ENCODE measurements at places on chromosomes 4 and X.

DNA sequence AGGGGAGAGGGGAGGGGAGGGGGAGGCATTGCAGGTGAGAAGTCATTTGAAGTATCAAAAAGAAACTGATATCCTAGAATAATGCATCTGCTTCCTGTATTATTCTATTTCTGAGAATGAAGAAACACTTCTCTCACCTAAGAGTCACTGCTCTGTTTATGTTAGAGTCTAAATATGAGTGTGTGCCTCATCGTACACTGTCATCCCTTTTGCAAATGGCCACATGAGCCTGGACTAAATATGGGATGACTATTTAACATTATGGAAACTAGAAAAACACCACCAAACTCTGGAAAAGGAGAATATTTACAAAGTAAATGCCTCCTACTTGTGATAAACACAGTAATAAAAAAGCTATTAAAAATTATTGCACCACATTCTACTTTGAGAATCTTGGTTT is 146.4 kb upstream of the NOCT start:
- H3K36me3 ChIP-seq: no peaks in the 10 kb centered on the region
- no peak for DNase-seq
- H3K27me3 ChIP-seq: no peaks in the 10 kb centered on the region
- H3K4me1 ChIP-seq: no peaks in the 10 kb centered on the region
- no peak overlapping the region for H3K4me3 ChIP-seq
- H3K27ac ChIP-seq: no peak overlapping the region

GRCh38 chrX:40734971-40735324 is 394 bp downstream of the MED14 start:
- H3K36me3 ChIP-seq: no peaks in the 10 kb centered on the region
- peak overlapping the region; percentile 72 for H3K4me3 ChIP-seq
- DNase-seq: no peak
- peak overlapping the region; percentile 85 for H3K27ac ChIP-seq

DNA sequence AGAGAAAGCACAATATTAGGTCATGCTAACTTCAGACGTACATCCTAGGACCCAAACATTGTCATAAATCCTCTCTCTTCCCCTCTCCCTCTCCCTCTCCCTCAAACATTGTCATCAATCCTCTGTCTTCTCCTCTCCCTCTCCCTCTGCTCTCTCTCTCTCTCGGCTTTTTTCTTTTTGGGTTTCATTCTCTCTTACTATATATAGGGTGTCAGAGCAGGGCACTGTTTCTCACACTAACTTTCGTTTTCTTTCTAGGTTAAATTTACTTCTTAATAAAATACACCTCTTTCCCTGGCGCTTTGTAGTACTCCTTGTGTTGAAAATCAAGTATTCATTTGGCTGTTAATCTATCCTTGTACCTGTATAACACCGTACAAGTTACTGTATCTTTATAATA is 37.0 kb upstream of the HERC5 start:
- H3K36me3 ChIP-seq: no peaks in the 10 kb centered on the region
- DNase-seq: no peak
- H3K27ac ChIP-seq: no peak overlapping the region
- H3K4me1 ChIP-seq: no peaks in the 10 kb centered on the region
- no peaks in the 10 kb centered on the region for H3K27me3 ChIP-seq

DNA sequence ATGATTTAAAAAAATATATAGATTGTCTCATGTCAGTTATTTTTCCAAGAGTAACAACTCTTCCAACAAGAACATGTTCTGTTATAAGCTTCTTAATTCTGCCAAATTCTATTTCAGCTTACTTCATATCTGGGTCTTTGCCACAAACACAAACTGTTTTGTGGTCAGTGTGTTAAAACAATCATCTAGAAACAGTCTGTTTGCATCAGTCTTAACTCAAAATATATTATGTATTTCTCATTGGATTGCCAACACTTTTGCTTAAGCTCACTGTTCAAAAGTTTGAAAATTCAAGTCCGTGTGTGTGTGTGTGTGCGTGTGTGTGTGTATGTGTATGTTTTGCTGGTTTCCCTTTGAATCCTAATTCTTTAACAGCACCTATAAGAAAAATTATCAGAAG is 752.3 kb upstream of the NDST4 start:
- no peaks in the 10 kb centered on the region for H3K36me3 ChIP-seq
- no peak overlapping the region for H3K27ac ChIP-seq
- no peak overlapping the region for H3K4me3 ChIP-seq
- H3K27me3 ChIP-seq: no peaks in the 10 kb centered on the region

GRCh38 chr4:87982036-87982435 is 6.5 kb downstream of the SPP1 start:
- DNase-seq: no peak
- H3K36me3 ChIP-seq: peaks cover 17% of the 10 kb centered on the region
- no peak overlapping the region for H3K4me3 ChIP-seq
- H3K27me3 ChIP-seq: no peaks in the 10 kb centered on the region

DNA sequence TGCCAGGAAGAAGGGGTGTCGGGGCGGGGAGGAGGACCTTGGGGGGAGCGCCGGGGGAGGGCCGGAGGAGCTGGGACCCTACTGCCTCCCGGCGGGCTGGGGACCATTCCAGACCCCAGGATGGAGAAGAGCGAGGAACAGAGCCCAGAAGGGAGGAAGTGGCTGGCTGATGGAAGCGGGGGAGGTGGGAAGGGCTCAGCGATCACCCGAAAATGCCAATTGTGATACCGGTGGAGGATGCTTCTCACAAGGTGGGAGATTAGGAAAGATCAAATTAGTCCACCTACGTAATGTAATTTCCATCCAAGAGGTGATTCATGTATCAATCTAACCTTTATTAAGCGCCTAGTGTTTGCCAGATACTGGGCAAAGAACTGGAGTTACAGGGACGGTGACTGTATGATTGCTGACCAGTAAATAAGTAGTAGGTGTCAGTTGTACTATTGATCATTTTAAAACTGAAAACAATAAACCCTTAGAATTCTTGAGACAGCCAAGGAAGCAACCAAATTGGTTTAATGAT is 452 bp upstream of the RAI2 start:
- H3K27me3 ChIP-seq: peaks cover 19% of the 10 kb centered on the region
- H3K4me1 ChIP-seq: no peaks in the 10 kb centered on the region
- no peak overlapping the region for H3K27ac ChIP-seq
- DNase-seq: no peak

GRCh38 chrX:42533761-42534160 is 244.2 kb downstream of the PPP1R2C start:
- H3K27me3 ChIP-seq: no peaks in the 10 kb centered on the region
- no peak overlapping the region for H3K27ac ChIP-seq
- H3K4me1 ChIP-seq: peaks cover 7% of the 10 kb centered on the region

- peaks cover 7% of the 10 kb centered on the region for H3K36me3 ChIP-seq
- H3K4me3 ChIP-seq: no peak overlapping the region
Measured at GRCh38 chr4:118825799-118826198, 10.1 kb downstream of the SEC24D start.

DNA sequence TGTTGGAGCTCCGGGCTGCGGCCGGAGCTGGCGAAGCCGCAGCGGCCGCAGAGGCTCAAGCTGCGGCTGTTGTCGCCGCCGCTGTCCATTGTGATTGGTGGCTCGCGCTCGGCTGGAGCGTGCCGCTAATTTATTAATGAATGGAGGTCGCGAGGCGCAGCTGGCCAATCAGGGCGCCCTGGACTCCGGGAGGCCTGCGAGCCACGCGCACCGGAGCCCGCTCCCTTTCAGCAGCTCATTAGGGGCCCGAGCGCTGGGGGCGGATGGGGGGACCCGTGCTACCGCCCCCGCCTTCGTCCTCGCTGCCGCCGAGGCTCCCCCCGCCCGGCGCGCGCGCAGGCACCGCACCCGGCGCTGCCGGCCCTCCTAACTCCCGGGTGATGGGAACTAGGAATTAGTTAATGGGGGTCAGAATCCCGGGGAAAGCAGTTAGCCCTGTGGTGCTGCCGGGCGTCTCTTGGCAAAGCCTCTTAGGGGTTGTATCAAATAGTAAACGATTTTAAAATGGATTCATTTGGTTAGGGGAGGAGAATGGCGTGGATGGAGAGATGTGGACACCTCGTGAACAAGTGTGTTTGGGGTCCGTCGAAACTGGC is 589 bp upstream of the NEUROG2 start:
- DNase-seq: no peak
- H3K36me3 ChIP-seq: no peaks in the 10 kb centered on the region
- no peak overlapping the region for H3K27ac ChIP-seq

- H3K4me1 ChIP-seq: peaks cover 33% of the 10 kb centered on the region
- no peaks in the 10 kb centered on the region for H3K27me3 ChIP-seq
- no peak for DNase-seq
- no peak overlapping the region for H3K27ac ChIP-seq
- no peak overlapping the region for H3K4me3 ChIP-seq
- H3K36me3 ChIP-seq: no peaks in the 10 kb centered on the region
Measured at GRCh38 chr4:41196633-41197332, 17.6 kb downstream of the APBB2 start.

GRCh38 chr4:8524595-8525382 is 55.4 kb upstream of the GPR78 start:
- no peak for DNase-seq
- peaks cover 9% of the 10 kb centered on the region for H3K4me1 ChIP-seq
- no peak overlapping the region for H3K4me3 ChIP-seq
- H3K36me3 ChIP-seq: no peaks in the 10 kb centered on the region

DNA sequence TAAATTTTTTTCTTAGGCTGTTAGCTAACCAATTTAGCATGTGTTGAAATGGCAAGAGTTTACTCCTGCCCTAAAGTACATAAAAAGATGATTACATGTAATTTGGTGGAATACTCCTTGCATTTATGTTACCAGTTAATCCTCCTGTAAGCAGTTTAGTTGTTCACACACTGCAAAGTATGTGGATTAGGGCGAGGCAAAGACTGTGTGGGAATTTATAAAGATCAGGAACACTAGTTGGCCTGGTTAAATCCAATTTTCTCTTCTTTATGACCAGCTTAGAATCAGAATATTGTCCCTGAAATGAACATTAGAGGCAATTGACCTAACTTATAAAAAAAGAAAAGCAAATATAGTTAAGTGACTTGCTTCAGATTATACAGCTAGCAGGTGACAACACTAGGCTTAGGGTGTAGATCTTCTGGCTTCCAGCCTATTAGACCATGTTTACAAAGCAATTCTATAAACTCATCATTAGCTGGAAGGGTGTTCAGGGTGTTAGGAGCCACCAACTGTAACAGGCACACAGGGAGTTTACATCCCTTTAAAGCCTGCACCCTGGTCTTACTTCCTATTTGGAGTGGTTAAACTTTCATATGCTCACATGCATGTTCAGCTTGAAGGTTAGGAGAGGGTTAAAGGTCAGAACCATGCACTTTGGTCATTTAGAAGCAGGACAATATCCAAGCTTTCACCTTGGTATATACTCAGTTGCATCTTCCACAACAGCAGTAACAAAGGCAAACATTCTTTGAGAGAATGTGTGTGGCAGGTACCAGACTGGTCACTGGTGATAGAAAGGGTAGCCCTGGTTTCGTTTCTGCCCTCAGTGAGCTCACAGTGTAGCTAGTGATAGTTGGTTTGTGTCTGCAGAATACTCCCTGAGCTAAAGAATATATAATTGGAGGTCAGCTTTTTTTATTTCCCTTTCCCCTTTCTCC is 72.6 kb downstream of the GC start:
- H3K4me3 ChIP-seq: no peak overlapping the region
- H3K36me3 ChIP-seq: no peaks in the 10 kb centered on the region
- no peak overlapping the region for H3K27ac ChIP-seq
- no peak for DNase-seq

- H3K27ac ChIP-seq: no peak overlapping the region
- H3K36me3 ChIP-seq: no peaks in the 10 kb centered on the region
- no peak overlapping the region for H3K4me3 ChIP-seq
Measured at GRCh38 chrX:24619647-24620046, 27.5 kb downstream of the PCYT1B start.

GRCh38 chr4:76028350-76028765 is 5.1 kb upstream of the CXCL10 start:
- 0 out of 2 replicates have a peak, but pooled peaks cover 4% of the 10 kb centered on the region for H3K4me1 ChIP-seq
- H3K4me3 ChIP-seq: no peak overlapping the region
- DNase-seq: no peak
- no peak overlapping the region for H3K27ac ChIP-seq

DNA sequence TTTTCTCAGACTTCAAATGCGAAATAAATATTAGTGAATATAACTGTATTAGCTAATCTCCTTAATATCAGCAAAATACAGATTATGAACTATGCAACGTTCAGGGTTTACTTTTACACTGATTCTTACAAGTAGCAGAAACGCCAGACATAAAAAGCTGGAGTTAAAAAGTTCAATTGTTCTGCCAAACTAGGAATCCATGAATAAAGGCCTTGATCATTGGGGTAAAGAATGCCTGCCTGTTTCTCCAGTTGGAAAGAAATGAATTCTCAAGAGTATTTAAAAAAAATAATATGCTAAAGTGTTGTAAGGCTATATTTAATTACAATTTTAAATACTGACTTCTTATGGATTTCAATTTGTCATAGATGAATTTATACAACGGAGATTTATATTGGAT is 612.2 kb downstream of the DMD start:
- H3K27me3 ChIP-seq: no peaks in the 10 kb centered on the region
- no peaks in the 10 kb centered on the region for H3K4me1 ChIP-seq
- DNase-seq: no peak
- no peaks in the 10 kb centered on the region for H3K36me3 ChIP-seq
- no peak overlapping the region for H3K27ac ChIP-seq

DNA sequence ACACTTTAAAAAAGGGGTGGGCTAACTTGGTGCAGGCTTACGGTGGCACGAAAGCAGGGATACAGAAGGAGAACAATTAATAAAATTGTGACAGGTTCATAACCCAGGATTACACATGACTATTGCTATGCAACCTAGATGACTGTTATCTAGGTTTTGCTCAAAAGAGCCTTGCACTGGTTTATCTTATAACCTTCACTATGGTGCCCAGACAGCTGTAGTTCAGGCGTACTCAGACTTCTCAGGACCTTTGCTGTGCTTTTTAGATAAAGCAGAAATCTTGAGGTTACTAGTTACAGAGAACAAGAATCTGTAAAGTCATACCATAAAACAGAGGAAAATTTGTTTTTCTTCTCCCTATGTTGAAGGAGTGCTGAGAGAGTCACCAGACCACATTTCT is 44.4 kb downstream of the UGT2A3 start:
- H3K4me3 ChIP-seq: no peak overlapping the region
- DNase-seq: no peak
- H3K4me1 ChIP-seq: peaks cover 49% of the 10 kb centered on the region
- no peak overlapping the region for H3K27ac ChIP-seq
- H3K36me3 ChIP-seq: no peaks in the 10 kb centered on the region

GRCh38 chr4:151801547-151802516 is 41.0 kb upstream of the GATB start:
- H3K27ac ChIP-seq: no peak overlapping the region
- no peaks in the 10 kb centered on the region for H3K4me1 ChIP-seq
- no peaks in the 10 kb centered on the region for H3K27me3 ChIP-seq
- H3K36me3 ChIP-seq: no peaks in the 10 kb centered on the region
- DNase-seq: peak; percentile 25
